ENCODE measurements at places on chromosomes 1 and 21.
A peak's percentile ranks its signal among the peaks of the same experiment; 100 is the strongest.

GRCh38 chr1:56125316-56125715, 454.0 kb downstream of the PLPP3 start:
- ATAC-seq = no peak

DNA sequence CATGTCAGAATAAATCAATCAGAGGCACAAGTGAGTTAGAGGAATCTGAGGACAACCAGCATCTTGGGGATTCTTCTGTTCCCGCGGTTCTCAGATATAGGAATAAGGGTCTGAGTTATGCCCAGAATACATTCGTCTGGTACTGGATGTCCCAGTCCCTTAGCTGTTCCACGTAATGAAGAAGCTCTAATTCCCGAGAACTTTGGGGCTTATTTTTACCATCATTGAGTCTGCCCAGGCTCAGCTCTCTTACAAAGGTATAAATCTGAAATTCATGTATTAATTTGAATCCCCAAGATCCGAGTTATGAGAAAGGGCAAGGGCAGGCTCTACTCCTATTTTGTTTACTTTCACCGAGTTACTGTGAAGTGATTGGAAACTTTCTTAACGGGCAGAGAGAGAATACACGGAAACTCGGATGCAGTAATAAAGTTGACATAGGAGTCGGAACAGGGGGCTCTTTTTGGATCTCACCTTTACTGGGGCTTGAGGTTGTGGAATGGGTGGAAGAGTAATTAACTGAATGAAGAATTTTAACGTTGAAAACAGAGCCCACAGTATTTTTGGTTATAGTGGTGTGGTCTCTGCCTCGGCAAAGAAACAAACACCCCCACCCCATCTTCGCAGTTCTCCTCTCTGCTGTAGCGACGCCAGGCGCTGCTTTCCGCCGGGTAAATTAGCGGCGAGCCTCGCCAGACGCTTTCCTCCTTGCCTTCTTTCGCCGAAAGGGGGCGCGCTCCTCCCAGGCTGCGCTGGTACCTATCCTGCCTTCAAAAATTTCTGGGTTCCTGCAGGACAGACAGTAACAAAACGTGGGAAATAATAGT, 7.1 kb downstream of the PRRX1 start:
- peak; percentile 66 for ATAC-seq

DNA sequence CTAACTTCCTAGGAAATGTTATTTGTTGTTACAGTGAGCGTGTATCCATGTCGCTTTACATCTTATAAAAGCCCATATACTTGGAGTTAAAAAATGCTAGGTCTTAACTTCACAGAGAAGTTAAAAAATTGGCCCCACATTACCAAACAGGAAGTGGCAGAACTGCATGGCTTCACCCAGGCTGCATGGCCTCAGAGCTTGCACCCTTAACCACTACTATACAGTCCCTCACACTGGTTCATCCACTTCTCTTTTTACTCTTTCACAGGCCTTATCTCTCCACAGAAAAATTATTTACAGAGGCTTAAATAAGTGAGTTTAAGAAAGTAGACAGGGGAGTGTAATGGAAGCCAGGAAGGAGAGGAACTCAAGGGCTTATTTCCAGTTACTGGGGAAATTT, 402.5 kb downstream of the HHAT start:
- ATAC-seq = no peak

GRCh38 chr1:85940656-85941306, 215.8 kb downstream of the COL24A1 start:
- no peak for ATAC-seq

- ATAC-seq = no peak
These were observed 44.3 kb downstream of the NID1 start for GRCh38 chr1:236020359-236021219.

DNA sequence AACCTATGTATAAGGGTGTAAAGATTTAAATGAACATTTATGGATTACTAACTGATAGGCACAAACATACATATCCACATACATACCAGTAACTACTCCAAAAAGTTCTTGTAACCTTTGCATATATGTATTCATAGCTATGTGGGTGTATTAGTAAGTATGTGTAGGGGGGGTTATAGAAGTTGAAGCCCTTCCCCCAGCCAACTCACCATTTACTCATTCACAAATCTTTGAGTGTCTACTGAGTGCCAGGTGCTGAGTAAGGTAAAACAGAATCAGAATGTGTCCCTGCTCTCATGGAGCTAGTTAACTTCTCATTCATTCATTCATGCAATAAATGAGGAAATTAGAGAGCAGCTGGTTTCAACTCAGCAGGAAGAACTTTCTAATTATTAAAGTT, 1.3 kb downstream of the C1orf146 start:
- no peak for ATAC-seq

GRCh38 chr21:17146426-17146825, 366.4 kb upstream of the CXADR start:
- no peak for ATAC-seq

Measured in motor neuron (in vitro differentiated cells).